ENCODE measurements at places on chromosomes 16 and 17. TPM values are rescaled to one million over a fixed set of nuclear protein-coding genes. Genes with fewer than 3 reads are reported as not detected.

Gene MPP2
- 7.7 TPM for total RNA-seq

Gene STUB1
- total RNA-seq = 152 TPM

Gene HSD17B1
- total RNA-seq = 0.86 TPM

Gene RNF43
- total RNA-seq = 3.8 TPM

Gene PPY
- total RNA-seq = not detected

Gene CD300H
- total RNA-seq = not detected

DNA sequence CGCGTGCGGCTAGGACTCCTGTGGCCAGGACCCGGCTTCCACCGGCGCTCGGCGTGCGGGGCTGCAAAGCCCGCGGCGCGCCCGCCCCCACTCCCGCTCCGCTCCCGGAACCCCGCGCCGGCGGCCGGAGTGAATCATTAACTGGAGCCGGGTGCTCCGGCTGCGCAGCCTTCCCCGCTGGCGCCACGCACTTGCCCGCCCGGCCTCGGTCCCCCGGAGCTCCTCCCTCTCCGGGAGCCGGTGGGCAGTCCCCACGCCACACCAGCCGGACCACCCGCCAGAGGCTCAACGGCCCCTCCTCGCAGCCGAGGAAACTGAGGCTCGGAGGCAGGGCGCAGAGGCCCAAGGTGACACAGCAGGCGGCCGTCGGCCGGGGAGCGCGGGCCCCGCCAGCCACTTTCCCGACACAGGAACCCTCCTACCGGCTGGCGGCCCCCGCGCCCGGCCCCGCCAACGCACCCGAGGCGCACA, 580 bp downstream of the BCAR1 start:
- peak overlapping the region; percentile 50 for H3K27ac ChIP-seq
- H3K27me3 ChIP-seq = no peaks in the 10 kb centered on the region
- H3K4me3 ChIP-seq = peak overlapping the region; percentile 89
- H3K36me3 ChIP-seq = no peaks in the 10 kb centered on the region

DNA sequence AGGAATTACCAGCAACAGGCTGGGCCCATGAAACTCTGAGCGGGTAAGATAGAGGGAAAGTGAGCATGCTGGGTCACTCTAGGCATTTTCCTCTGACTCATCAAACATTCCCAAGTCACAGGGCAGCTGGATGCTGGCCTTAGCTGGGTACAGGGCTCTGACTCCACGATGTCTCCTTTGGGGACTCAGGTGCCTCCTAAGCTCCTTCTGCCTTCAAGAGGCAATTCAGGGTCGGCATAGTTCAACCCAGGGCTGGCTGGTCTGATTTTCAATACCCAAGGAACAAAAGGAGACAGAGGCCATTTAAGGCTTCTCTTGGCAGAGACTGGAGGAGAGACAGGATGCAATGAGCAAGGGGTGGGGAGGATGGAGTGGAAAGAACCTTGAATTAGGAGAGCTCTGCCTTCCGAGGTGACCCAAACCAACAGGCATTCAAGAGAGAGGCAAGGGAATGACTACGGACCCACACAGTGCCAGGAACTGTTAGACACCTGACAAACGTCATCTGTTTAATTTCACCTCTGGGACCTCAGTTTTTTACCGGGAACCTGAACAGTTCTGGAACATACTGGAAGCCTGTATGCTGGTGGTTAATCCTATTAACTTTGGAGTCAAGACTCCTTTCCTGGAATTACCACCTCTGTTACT, 910 bp downstream of the WBP2 start:
- peak overlapping the region; percentile 86 for H3K4me3 ChIP-seq
- peak overlapping the region; percentile 69 for H3K27ac ChIP-seq
- H3K4me1 ChIP-seq = peaks cover 28% of the 10 kb centered on the region
- H3K27me3 ChIP-seq = no peaks in the 10 kb centered on the region
- peaks cover 10% of the 10 kb centered on the region for H3K36me3 ChIP-seq

GRCh38 chr16:86171329-86171728, 272.4 kb downstream of the IRF8 start:
- peaks cover 23% of the 10 kb centered on the region for H3K27me3 ChIP-seq
- H3K4me3 ChIP-seq = no peak overlapping the region
- DNase-seq = no peak
- H3K4me1 ChIP-seq = no peaks in the 10 kb centered on the region

GRCh38 chr16:57639172-57639887, 10.9 kb downstream of the ADGRG1 start:
- no peak overlapping the region for H3K27ac ChIP-seq
- H3K27me3 ChIP-seq = no peaks in the 10 kb centered on the region
- peaks cover 5% of the 10 kb centered on the region for H3K36me3 ChIP-seq
- DNase-seq = no peak
- H3K4me1 ChIP-seq = peaks cover 40% of the 10 kb centered on the region

DNA sequence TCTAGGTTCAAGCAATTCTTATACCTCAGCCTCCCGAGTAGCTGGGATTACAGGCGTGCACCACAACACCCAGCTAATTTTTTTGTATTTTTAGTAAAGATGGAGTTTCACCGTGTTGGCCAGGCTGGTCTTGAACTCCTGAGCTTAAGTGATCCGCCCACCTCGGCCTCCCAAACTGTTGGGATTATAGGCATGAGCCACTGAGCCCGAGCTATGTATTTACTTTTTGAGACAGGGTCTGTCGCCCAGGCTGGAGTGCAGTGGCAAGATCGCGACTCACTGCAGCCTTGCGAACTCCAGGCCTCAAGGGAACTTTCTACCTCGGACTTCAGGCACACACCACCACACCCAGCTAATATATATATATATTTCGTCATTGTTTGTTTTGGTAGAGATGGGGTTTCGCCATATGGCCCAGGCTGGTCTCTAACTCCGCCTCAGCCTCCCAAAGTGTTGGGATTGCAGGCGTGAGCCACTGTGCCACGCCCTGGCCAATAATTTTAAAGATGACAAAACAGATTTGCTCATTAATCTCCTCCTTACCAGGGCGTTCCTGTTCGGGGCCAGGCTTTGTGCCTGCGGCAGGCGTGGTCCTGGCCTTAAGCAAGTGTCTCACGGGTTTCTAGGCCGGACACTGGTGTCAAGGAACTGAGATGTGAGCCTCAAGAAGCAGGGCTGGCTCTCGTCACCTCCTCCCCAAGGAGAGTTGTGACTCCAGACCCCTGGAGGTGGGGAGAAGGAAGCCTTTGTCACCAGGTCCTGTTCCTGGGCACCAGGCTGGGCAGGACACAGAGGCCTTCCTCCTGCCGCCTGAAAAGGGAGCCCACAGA, 4.3 kb upstream of the NPW start:
- peaks cover 17% of the 10 kb centered on the region for H3K4me1 ChIP-seq
- DNase-seq = peak; percentile 92
- H3K27ac ChIP-seq = peak overlapping the region; percentile 87
- H3K36me3 ChIP-seq = no peaks in the 10 kb centered on the region
- peak overlapping the region; percentile 13 for H3K4me3 ChIP-seq

DNA sequence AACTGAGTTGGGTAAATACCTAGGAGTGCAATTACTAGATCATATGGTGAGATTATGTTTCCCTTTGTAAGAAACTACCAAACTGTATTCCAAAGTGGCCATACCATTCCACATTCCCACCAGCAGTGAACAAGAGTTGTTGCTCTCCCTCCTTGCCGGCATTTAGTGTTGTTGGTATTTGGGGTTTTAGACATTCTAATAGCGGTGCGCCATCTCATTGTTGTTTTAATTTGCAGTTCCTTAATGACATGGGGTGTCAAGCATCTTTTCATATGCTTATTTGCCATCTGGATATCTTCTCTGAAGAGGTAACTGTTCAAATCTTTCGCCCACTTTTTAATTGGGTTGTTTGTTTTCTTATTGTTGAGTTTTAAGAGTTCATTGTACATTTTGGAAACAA, 164.2 kb upstream of the LHX1 start:
- no peaks in the 10 kb centered on the region for H3K36me3 ChIP-seq
- H3K4me3 ChIP-seq = no peak overlapping the region
- no peaks in the 10 kb centered on the region for H3K4me1 ChIP-seq
- DNase-seq = no peak
- H3K27me3 ChIP-seq = peaks cover 29% of the 10 kb centered on the region
- no peak overlapping the region for H3K27ac ChIP-seq

- no peak overlapping the region for H3K4me3 ChIP-seq
- H3K36me3 ChIP-seq = no peaks in the 10 kb centered on the region
- H3K27me3 ChIP-seq = no peaks in the 10 kb centered on the region
- H3K4me1 ChIP-seq = peaks cover 1% of the 10 kb centered on the region
These were observed 7.0 kb downstream of the VAC14 start for GRCh38 chr16:70793851-70794502.
